ENCODE measurements at places on chromosomes 5 and 9.
A peak's percentile ranks its signal among the peaks of the same experiment; 100 is the strongest.

- DNase-seq, result no peak
Observed at GRCh38 chr5:106854105-106854687, 816.5 kb downstream of the EFNA5 start.

- no peak for DNase-seq
Observed at GRCh38 chr9:101479338-101480030, 43.9 kb upstream of the ALDOB start.

GRCh38 chr5:68673106-68673822 is 420.6 kb upstream of the SLC30A5 start:
- no peak for DNase-seq

GRCh38 chr5:139077899-139078298 is 120.3 kb downstream of the SIL1 start:
- DNase-seq, result no peak

DNA sequence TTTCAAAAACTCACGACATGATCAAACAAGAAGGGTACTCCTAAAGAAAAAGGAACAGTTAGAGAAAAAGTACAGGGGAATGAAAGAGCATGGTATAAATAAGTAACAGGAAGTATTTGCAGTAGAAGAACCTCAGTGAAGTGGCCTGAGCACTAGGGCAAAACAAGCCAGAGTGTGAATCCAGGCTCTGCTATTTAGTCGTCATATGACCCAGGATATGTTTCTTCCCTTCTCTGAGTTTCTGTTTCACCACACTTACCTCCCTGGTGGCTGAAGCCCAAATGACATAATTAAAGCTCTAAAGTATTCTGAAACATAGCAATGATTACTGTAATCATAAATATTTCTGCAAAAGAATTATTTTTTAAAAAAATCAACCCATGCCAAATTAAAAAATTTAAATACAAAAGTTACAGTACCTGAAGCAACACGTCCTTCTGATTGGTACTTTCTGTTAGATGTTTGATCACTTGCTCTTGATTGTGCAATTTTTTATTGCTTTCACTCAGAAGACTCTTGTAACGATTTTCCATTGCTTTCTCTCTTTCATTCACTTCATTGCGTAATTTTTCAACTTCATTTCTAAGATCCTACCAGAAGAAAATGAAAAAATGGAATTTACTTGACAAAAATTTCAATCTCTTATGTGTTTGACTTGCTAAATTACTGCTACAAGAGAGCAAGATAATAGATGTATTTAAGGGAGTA is 88.9 kb downstream of the CDK5RAP2 start:
- no peak for DNase-seq

DNA sequence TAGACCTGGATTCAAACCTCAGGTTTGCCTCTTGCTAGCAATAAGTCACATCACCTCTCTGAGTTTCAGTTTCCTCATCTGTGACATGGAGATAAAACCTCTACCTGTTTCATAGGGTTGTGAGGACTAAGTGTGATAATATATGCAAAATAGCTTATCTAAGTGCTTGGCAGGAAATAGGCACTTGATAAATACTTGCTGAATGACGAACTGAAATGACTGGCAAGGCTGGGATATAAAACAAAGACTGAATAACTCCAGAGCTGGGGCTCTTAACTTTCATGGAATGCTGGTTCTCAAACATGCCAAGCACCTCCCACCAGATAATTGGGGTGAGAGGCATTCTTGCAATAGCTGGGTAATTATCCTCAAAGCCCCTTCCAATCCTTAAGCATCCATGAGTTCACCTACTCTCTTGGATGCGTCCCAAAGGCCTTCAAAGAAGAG is 87.6 kb downstream of the ADRB2 start:
- no peak for DNase-seq

DNA sequence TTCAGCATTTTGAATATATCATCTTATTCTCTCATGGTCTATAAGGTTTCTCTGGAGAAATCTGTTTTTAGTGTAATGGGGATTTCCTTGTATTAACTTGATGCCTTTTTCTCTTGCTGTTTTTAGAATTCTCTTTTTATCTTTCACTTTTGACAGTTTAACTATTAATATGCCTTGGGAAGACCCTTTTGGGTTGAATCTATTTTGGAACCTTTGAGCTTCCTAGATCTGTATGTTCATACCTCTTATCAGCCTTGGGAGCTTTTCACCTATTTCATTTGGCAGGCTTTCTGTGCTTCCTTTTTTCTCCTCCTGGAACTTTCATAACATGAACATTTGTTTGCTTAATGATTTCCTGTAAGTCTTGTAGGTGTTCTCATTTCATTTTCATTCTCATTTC is 22.2 kb downstream of the RCL1 start:
- DNase-seq, result no peak

- DNase-seq, result no peak
Observed at GRCh38 chr5:56900395-56900794, 9.0 kb upstream of the SETD9 start.

- DNase-seq, result no peak
Observed at GRCh38 chr5:104821606-104822005, 1259.0 kb upstream of the NUDT12 start.

DNA sequence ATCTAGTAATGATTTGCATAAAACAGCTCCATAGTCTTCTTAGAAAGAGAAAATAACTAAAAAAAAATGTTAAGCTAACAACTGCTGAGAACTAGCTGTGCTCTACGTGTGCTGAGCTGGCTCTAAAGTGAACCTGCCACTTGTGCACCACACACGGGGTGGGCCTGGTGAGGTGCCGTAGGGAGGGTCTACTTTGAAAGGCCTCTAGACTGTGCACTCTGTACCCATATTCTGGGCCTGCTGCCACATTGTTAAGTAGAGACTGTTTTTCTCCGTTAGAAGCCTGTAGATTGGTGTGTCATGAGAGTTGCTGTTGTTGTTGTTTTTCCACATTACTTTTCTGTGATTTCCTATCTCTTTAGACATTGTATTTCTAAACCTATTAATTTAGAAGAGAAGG is 93.9 kb downstream of the CD180 start:
- no peak for DNase-seq

GRCh38 chr9:85114799-85115198 is 445.3 kb downstream of the NTRK2 start:
- no peak for DNase-seq

DNA sequence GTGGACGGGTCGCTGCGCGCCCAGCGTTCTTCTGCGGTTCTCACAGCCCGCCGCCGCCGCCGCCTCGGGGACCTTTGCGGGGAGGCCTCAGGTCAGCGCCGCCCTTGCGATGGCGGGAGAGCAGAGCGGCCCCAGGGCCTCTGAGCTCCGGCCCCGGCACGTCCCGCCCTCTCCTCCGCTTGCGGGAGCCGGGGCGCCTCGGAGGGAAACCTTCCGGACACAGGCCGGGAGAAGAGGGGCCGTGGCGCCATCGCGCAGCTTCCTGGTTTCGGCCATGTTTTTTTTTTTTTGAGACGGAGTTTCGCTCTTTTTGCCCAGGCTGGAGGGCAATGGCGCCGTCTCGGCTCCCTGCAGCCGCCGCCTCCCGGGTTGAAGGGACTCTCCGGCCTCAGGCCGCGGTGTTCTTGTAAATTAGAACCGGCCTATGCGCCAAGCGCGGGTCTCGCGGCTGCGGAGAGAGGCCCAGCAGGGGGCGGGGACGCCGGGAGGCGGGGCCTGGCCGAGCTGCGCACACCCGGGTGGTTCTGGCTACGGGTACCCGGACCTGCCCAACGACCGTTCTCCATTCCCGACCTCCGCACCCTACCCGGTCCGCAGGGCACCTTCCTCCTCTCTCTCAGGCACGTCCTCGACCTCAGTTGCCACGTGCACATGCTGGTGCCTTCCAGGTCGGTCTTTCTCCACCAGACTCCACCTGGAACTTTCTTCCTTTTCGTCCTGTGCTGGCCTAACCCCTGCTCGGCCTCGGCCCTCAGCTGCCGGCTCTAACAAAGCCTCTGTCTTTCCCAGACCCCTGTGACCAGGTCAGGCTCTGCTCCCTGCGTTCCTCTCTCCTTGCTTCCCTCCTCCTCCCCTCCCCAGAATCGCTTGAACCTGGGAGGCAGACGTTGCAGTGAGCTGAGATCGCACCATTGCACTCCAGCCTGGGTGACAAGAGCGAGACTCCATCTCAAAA is 28.8 kb upstream of the MGAT1 start:
- DNase-seq, result peak; percentile 56

- DNase-seq, result no peak
Observed at GRCh38 chr9:137465720-137466388, 6.7 kb upstream of the NSMF start.

- no peak for DNase-seq
Observed at GRCh38 chr9:107874137-107874536, 384.6 kb upstream of the KLF4 start.

GRCh38 chr5:158538506-158539074 is 561.1 kb downstream of the EBF1 start:
- no peak for DNase-seq

DNA sequence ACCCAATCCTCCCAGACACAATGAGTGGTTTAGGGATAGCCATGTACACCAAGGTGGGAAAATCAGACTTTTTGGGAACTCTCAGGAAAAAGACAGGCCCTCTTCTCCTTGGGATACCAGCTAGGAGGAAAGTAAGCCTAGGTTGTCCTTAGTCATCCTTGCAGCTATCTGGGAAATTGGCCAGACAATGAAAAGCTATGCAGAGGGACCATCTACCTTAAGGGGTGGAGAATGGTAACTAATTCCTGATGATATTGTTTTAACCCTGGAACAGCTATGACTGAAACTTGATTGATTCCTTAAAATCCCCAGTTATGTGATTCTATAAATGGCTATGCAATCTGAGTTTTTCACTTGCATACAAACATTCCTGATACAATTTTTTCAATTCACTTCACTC is 88.9 kb upstream of the BNC2 start:
- no peak for DNase-seq

- no peak for DNase-seq
Observed at GRCh38 chr5:108059334-108059733, 322.6 kb downstream of the FBXL17 start.

DNA sequence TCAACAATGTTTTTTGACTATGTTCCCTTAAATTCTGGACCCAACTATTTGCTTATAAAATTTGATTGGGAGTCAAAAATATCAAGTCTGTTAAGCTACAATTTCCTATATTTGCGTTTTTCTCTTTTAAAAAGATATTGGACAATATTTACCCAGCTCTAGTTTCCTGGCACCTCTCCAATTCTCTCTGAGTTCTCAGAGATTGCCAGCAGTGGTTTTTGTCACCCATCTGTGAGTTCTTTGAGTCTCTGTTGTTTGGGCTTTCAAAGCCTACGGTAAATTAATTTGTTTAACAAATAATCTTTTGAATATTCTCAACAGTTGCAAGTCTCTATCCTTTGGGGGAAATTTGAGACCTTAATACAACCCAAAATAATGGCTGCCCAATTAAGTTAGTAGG is 174.2 kb upstream of the PUM3 start:
- no peak for DNase-seq

DNA sequence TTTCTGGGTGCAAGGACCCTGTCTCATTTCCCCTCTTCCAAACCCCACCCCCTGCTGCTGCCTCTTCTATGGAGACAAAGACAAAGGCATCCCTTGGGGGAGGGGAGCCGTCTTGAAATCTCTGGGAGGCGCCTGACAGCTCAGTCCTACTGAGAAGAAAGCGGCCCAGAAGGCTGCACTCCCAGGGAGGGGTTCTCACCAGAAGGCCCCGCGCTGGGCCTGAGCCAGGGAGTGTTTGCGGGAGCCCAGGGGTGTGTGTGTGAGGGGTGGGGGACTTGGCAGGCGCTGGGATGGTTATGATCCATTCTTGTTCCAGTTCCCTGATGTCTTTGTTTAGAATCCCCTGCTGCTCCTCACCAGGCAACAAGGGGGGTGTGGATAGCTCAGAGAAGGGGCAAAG is 45.7 kb upstream of the ALDH1B1 start:
- no peak for DNase-seq

- DNase-seq, result no peak
Observed at GRCh38 chr5:98031496-98031895, 742.0 kb upstream of the RGMB start.

DNA sequence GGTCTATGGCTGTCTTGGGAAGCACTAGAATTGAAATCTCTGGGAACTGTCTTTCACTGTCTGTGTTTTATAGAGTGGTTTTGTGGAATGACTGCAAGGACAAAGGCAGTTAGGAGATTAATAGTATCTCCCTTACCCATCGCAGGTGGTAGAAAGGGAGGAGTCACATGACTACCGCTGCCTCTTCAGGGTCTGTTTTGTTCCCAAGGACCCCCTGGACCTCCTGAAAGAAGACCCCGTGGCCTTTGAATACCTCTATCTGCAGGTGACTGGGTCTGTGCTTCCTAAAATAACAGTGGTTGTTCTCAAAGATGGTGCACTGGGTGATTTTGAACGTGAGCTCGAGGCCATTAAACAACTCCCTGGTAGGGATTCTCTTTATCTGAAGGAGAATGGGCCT is 22.8 kb upstream of the TRMT10B start:
- DNase-seq, result no peak

DNA sequence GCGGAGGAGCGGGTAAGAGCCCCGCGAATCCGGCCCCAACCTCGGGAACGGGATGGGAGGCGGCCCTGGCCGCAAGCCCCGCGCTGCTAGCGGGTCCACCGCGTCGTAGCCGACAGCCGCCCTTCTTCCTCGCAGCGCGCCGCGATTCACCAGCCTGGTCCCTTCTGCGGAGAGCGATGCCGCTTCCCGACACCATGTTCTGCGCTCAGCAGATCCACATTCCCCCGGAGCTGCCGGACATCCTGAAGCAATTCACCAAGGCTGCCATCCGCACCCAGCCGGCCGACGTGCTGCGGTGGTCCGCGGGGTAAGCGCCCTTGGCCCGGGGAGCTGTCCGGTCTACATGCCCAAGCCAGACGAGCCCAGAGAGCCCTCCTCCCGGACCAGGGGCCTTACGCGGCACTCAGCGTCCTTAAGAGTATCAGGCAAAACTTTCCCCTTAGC is 335 bp downstream of the ROPN1L start:
- DNase-seq, result no peak

DNA sequence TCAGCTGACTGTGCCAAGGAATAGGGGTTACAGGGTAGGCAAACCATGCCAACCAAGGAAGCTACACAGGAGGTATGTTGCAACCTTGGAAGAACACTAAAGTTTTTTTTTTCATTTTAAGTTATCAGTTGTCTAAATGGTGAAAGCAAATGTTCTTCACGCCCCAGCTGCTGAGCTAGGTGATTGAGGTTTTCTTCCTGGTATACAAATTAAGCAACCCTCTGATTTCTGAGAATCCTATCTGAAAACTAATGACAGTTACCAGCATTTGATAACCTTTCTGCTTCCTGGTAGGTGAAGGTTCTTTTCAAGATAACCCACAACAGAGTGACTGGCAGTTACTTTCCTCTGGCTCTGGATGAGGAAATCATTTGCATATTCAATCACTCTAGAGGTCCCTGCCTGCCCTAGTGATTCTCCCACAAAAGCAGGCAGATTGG is 194.9 kb downstream of the ATP10B start:
- DNase-seq, result no peak

DNA sequence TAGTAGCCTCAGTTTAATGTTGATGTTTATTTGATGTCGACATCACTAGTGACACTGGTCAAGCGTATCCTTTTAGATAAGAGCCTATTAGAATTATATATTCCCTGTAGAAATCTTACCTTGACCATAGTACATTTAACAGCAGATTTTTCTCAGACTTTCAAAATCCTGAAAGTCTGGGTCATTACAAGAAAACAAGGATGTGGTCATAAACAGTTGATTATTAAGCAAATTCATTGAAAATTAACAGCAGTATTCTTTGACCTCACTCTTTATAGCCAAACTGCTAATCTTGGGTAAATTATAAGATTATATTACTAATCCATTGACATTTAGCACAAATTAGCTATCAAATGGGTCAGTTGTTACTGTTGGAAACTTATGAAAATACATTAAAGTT is 83.4 kb downstream of the GHR start:
- no peak for DNase-seq

Data from stimulated activated CD4-positive, alpha-beta T cell treated with anti-CD3 and anti-CD28 coated beads, Interleukin-2, amount 100 ng/mL, for 4 hours (primary cell).